ENCODE measurements at places on chromosomes 16 and 17.

GRCh38 chr16:86739808-86740207, 161.5 kb downstream of the FOXL1 start:
- no peak for DNase-seq

DNA sequence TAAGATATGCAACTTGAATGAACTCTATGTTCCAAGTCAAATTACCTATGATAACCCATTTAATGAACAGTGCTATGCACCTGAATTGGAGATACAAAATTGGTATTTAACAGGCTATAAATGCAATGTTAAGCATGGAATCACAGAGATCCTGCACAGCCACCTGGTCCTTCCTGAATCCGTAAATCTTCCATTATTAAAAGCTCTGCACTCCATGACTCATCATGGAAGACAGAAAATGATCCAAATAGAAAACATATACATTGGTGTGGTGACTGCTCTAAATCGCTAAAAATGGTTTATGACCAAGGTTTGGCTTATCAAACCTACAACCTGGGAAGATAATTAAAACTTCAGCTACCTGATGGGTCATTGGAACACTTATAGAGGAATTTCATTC, 45.3 kb downstream of the GLG1 start:
- DNase-seq = no peak

DNA sequence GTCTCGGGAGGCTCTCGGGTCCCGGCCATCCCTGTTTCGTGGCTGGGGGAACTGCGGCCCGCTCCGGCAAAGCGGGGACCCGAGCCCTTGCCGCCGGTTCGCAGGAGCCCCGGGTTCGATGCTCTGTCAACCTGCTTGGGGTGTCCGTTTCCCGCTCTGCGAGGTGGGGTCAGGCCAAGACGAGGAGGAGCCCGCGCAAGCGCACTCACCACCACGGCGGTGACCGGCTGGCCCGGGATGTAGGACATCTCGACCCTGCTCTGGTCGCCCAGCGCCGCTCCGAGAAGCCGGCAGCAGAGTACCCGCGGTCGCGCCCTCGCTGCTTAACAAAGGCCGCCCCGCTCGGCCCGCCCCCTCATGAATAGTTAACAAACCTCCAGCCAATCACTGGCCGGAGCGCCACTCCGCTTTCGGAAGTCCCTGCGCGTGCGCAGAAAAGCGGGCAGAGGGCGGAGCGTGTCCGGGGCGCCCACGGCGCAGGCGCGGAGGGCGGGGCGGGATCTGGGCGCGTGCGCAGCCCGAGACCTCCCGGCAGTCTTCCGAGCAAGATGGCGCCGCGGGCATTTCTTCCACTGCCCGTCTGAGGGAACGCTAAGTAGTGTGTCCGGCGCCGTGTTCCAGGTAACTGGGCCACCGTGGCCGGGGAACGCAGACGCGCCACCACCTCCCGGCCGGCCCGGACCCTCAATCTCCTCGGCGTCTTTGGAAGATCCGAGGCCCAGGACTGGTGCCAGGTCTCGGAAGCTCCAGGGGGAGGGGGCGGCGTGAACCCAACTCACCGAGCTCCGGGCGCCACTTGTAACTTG, at the start of the genes EMC6 and TAX1BP3:
Gene EMC6, plus strand, starts transcription at position 534 of the 806 bp plus-strand sequence. CDS start 335 bp downstream, outside the sequence.
Gene TAX1BP3, minus strand, starts transcription at position 300 of the 806 bp plus-strand sequence. Its CDS starts 52 bp downstream, at position 248.
- peak; percentile 99 for DNase-seq

DNA sequence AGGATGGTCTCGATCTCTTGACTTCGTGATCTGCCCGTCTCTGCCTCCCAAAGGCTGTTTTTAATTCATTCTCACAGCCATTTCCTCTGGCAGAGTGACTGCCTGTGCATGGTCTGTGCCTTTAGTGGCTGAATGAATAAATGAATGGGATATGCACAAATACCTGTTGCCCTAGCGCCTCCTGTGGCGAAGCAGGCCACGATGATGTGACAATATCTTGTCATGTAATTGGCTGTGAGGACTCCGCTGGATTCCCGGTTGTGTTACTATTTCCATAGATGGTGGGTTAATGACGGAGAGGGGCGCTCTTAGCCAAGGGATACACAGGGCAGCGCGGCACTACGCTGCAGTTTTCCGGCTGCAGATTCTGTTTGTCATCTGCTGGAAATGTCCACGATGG, 26.8 kb upstream of the ENDOV start:
- DNase-seq = no peak

DNA sequence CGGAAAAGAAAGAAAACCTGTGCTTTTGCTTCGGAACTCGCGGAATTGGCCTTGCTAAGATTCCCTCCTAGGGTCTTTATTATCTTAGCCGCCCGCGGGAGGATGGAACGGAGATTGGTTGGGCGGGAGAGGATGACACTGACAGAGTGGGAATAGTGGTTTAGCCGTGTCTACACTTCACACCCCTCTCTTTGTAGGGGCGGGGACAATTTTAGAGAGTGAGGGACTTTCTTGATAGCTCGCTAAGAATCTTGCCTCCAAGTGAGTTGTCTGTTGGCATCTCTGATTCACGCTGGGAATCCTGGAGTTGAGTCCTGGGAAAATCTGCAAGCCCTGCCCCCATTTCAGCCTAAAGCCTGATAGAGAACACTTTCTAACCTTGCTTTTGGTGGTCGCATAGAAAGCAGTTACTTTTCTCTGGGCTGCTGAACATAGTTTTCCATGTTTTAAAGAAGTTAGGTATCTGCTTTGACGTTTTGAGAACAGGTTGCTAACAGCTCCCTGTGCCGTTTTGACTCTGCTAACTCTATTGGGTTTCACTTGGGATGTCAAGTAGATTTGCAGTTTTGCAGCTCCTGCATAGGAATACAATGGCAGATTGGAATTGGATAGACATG, 697 bp downstream of the NOL11 start:
- DNase-seq = peak; percentile 31

Data from effector CD8-positive, alpha-beta T cell (primary cell).